ENCODE measurements at places on chromosomes 1 and 21.

DNA sequence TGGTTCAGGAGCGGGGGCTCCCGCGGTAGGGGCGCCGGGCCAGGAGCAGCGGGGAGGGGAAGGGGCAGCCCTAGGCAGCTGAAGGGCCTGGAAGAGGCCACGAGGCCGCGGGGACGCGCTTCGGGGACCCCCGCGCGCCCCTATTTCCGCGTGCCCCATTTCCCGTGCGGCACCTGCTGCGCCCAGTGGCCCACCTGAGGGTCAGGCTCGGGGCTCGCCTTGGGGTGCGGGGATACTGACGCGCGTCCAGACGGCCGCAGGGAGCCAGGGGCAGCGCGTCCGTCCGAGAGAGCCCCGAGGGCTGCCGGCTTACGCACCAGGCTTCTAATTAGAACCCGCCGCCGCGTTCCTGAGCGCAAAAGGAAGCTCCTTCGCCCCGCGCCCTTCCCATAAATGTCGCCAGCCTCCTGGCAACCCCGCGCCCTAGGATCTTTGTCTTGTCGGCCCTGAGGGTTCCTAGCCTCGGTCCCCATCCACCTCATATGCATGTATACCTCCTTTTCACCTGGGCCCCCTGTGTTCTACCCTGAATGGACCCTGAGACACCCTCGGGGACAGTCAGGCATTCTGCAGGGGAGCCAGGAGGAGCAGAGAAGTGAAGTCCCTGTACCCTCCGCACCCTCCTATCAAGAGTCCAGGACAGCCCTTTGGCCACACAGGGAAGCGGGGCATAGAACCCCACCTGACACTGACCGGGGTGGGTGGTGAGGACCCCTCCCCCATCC, 1.8 kb downstream of the WNT3A start:
- no peak for DNase-seq

DNA sequence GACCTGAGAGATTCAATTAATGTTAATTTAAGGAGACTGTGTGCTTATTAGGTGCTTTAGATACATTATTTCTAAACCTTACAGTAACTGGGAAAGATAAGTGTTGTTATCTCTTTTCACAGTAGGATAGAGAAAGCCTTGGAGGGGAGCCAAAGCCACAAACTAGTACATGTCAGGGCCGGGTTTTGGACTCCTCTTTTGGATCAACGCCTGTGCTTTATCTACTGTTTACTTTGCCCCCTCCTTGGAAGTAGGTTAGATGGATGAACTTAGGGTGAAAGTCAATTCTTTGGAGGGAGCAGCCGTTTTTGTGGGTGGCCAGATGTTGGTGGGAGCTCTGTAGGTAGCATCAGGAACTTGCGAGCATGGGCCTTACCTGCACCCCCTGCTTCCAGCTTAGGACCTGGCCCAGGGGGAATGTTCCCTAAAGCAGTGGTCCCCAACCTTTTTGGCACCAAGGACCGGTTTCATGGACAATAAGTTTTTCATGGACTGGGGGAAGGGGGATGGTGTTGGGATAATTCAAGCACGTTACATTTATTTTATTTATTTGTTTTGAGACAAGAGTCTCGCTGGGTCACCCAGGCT, 1.7 kb downstream of the HHAT start:
- DNase-seq = no peak

- DNase-seq = no peak
These were observed 171.7 kb downstream of the KCNJ6 start for GRCh38 chr21:37744551-37744950.

DNA sequence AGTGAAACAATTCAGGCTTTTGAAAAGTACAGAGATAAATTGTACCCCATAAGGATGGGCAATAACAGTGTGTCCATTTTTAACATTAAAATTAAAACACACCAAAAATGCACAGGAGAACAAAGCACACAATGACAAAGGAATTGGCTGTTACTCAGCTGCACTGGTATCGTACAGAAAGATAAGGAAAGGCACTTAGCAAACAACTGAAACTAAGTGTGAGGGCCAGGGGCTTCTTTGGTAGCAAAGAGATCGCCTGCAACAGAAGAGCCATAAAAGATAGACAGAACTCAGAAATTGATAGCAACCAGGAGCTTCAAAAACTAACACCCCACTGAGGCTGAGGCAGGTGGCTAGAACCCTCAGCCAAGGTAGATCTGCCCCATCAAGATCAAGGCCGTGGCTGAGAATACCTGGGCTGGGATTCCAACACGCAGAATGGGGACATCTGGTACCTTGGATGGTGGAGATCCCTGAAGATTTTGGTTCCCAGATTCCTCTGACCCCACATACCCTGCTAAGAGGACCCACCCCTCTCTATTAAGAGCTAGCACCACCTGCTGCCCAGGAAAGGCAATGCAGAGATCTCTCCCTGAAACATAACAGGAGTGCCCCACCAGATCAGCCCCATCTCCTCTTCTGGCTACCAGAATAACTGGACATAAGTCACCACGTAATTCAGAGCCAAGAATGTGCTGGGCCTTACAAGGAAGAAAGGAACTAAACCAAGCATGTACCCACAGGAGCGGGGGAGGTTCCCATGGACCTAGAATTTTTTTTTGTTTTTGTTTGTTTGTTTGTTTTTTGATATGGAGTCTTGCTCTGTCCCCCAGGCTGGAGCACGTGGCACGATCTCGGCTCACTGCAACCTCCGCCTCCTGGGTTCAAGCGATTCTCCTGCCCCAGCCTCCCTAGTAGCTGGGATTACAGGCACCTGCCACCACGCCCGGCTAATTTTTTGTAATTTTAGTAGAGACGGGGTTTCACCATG, 16.2 kb downstream of the PLEKHO1 start:
- DNase-seq = peak; percentile 30

GRCh38 chr1:32014948-32015273, 1.2 kb downstream of the KHDRBS1 start:
- peak; percentile 30 for DNase-seq

GRCh38 chr1:246002725-246003441, 504.2 kb downstream of the SMYD3 start:
- peak; percentile 85 for DNase-seq

- no peak for DNase-seq
These were observed 7.9 kb downstream of the WASF2 start for GRCh38 chr1:27481994-27482620.

All from HT-29 (cell line).